ENCODE measurements at places on chromosomes 4 and X.

GRCh38 chr4:181944527-181944926 lies 298.7 kb upstream of the TENM3 start:
- DNase-seq, result no peak

GRCh38 chr4:19844446-19844845 lies 407.3 kb upstream of the SLIT2 start:
- no peak for DNase-seq

- DNase-seq, result peak; percentile 50
These were observed 82.2 kb upstream of the SCOC start for GRCh38 chr4:140291259-140291658.

DNA sequence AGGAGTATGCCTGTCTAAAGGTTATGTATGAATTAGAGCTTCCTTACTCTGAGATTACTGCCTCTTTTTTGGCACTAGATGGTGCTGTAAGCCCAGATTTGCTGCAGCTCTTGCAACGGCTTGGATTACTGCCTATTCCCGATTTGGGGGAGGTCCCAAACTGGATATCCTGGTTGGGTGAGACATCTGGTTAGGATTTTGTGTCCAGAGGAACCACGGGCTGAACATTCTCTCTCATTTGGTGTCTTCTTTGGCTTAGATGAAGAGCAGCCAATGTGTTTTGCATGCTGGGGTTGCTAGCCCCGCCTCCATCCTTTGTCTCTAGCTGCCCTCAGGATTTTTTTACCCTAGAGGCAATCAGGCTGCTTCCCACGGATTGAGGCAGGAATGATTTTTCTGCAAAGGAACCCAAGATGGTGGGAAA lies 31.9 kb downstream of the F8A1 start:
- DNase-seq, result peak; percentile 60

- DNase-seq, result no peak
These were observed 5.2 kb downstream of the GABRA3 start for GRCh38 chrX:152445926-152446325.

DNA sequence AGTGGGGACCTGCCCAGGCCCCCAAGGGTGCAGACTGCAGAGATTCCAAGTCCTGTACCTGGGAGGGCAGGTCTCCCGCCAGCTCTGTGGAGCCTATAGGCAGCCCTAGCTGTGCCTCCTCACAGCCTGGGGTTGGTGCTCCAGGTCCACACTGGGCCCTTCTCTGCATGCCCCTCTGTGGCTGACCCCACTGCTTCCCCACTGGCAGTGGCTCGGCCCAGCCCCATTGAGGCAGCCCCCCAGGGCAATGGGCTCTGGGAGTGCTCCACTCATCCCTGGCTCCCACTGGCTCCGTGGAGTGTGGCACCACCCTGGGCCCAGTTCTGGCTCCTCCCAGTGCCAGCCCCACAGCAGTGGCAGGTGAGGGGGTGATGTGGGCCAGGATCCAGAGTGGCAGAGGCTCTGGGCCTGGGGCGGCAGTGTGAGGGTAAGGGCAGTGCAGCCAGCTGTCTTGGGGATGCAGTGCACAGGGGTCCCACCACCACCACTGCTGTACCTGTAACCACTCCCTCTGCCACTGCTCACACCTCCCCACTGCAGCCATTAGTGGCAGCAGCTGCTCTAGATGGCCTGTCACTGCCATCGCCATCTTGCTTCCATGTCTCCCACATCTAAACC lies 312.2 kb downstream of the GPM6A start:
- DNase-seq, result no peak

DNA sequence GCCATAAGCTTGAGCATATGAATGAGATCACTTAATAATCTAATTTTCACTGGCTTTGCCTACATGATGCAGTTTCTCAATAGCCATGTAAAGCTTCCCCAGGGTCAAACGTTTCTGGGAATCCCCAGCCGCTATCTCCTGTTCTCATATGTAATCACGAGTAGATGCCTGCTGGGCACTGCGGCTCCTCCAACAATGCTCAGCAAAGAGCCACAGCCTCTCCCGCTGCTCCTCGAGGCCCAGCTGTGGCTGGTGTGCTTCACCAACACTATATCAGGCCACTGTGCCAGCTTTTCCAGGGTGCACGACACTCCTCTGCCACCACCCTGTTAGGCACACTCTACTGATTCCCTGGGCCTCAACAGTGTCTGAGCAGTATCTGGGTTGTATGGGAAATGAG lies 78.3 kb upstream of the RASGEF1B start:
- DNase-seq, result no peak

- DNase-seq, result no peak
These were observed 121.4 kb downstream of the GPAT3 start for GRCh38 chr4:83657336-83657735.

- DNase-seq, result no peak
These were observed 82.4 kb upstream of the BMP3 start for GRCh38 chr4:80948141-80948540.

- no peak for DNase-seq
These were observed 78.3 kb upstream of the ATXN3L start for GRCh38 chrX:13397878-13398818.

DNA sequence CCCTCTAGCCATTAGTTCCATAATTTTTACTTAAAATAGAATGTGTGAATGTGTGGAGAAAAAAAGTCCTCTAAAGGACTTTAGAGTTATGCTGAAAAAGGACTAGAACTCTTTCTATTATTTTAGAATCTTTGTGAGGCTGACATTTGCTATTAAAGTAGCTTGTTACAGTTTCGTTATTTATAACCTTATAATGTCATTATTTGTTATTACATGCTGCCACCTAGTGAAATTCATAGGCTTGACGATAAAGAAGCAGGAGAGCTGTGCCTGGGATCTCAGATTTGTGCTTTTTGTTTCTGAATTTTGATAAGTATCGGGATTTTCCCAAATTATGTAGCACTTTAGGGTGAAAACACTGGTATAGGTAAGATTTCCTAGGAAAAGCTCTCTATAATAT lies 38.5 kb upstream of the TAPT1 start:
- DNase-seq, result no peak

DNA sequence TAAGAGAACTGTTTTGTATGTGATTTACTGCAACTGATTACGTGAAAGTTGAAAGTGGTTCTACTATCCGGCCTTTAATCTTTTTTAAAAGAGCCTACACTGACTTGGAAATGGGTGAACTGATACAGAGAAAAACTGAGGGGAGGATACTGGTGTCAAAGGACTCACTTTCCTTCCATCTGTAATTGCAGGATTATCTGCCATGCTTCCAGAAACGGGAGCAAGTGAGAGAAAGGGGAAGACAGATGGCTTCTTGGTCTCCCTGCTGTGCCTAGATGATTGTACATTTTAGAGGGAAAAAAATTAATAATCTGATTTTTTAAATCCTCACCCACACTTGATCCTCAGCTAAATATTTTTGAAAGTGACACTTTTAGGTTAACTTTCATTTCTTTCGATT lies 88.3 kb upstream of the GRID2 start:
- no peak for DNase-seq

DNA sequence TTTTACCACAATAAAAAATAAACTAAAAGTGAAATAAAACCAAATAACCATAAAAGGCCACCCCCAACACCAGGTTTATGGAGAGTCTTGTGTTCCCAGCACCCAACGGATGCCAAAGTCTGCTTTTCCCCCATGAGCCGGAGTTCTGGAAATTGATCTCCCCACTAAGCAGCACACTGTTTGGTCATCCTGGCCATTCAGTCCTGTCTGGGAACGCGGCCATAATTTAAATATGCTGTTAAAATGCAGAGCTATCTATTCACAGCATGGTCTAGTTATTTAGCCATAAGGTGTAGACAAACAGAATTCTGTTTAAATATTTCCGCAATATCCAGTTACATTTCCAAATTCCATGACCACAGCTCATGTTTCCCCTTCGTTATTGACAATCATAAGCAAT lies 129.6 kb upstream of the TBL1X start:
- no peak for DNase-seq

GRCh38 chr4:34422472-34423175 lies 1821.7 kb downstream of the ARAP2 start:
- peak; percentile 7 for DNase-seq

- DNase-seq, result no peak
These were observed 162.8 kb upstream of the ARX start for GRCh38 chrX:25178555-25178954.

- DNase-seq, result no peak
These were observed 47.6 kb downstream of the COL25A1 start for GRCh38 chr4:109254845-109255244.

DNA sequence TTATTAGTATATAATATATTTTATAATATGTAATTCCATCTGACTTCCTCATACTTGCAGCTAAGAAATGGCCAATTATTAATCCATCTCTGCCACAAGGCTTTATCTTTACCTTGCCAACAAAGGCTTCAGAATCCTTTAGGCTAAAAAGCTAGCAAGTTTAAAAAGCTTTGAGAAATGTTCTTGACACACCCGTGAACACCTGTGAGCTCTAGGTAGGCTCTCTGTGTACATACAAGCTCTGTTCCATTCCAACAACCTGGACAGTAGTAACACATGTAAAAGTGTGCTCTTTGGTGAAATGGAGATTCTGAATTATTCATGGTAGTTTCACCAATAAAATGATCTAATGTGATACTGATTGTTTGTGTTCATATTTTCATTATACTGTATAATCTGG lies 49.7 kb upstream of the USP9X start:
- no peak for DNase-seq

GRCh38 chr4:147816382-147817254 lies 84.7 kb downstream of the ARHGAP10 start:
- DNase-seq, result no peak

GRCh38 chr4:72951147-72951546 lies 118.4 kb downstream of the COX18 start:
- DNase-seq, result no peak

GRCh38 chr4:82217986-82218715 lies 155.6 kb downstream of the HNRNPD start:
- no peak for DNase-seq

DNA sequence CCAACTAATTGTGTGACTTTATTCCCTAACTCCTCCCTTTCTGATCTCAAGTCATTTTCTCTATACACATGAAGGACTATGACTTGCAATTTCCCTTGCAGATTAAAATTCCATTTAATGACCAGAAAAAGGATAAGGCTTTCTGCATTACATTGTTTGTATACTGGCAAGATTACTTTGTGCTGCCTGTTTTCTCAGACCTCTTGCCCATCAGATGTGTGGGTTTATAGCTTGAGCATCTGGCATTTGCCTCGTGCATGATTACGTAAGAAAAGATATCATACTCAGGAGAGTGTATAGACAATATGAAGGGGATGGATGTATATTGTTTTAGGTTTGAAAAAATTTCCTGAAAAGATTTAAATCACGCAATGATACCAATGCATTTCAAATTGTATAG lies 593.8 kb upstream of the SLIT2 start:
- DNase-seq, result no peak

- DNase-seq, result no peak
These were observed 28.6 kb downstream of the FAM241A start for GRCh38 chr4:112173593-112174558.

- no peak for DNase-seq
These were observed 92.9 kb downstream of the FNIP2 start for GRCh38 chr4:158861766-158862165.

GRCh38 chrX:10509397-10509796 lies 111.0 kb downstream of the MID1 start:
- DNase-seq, result no peak

DNA sequence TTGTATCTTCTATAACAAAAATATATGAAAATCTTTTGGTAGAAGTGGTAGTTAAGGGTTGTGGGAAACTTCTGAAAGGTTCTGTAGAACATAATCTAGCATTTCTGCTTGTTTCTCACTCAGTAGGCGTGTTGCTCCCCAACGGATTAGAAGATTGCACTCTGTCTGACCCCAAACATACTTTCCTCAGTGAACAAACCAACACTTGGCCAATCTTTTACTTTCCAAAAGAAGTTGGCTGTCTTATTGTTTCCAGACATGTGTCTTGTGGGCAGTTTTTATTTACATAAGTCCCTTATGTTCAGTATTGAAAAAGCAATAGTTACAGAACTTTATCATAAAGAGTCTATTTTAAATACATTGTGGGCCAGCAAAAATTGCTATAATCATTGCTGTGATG lies 312.8 kb upstream of the EPHA5 start:
- no peak for DNase-seq

GRCh38 chr4:5037553-5038551 lies 13.4 kb upstream of the STK32B start:
- DNase-seq, result no peak

DNA sequence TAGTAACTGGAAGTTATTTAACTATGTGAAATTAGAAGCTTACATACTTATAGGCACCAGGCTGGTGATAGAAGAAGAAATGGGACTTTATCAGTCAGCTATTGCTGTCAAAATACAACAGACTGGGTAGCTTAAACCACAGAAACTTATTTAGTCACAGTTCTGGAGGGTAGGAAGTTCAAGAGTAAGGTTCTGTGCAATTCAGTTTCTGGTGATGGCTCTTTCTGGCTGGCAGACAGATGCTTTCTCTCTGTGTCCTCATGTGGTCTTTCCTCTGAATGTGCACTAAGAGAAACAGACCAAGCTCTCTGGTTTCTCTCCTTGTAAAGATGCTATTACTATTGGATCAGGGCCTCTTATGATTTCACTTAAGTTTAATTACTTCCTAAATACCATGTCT lies 92.1 kb upstream of the ANKRD50 start:
- DNase-seq, result no peak

GRCh38 chr4:14178421-14178820 lies 550.9 kb upstream of the BOD1L1 start:
- DNase-seq, result no peak

- DNase-seq, result no peak
These were observed 22.4 kb upstream of the HPSE start for GRCh38 chr4:83356899-83357661.

DNA sequence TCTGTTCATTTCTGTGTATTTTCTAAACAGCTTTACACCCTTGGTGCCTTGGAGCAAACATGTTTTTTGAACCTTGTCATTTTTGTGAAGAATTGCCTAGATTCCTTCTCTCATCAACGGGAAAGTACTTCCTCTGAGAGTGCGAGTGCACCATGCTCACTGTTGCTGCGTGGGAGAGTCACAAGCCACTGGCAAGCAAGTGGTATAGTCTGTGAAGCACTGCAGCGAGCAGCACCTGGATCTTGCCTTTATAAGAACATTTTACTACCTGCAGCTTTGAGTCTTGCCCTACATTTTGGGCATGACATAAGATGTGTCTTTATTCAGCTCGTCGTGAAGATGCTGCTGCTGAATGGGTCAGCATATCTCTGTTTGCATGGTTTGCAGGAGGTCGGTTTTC lies 44.9 kb downstream of the HADH start:
- no peak for DNase-seq

DNA sequence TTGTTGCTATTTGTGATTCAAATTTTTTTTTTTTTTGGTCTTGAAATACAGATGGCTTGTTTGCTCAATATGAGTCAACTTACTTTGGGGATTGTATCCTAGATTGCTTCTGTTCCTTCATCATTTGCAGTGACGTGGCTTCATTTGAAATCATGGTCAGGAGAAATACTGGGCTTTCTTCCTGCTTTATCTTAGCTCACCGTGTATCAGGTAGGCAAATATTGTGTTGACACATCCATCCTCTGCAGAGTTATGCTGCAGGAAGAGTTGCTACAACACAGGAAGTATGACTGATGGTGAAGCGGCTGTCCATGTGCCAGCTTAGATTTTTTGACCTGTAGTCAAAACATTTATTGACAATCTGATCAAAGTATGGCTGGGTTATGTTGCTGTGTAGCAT lies 232.2 kb downstream of the C4orf33 start:
- DNase-seq, result no peak
